Renal cortex interstitium (tissue), 15 donors: ENCODE measurements at places on chromosomes 6 and 20.

DNA sequence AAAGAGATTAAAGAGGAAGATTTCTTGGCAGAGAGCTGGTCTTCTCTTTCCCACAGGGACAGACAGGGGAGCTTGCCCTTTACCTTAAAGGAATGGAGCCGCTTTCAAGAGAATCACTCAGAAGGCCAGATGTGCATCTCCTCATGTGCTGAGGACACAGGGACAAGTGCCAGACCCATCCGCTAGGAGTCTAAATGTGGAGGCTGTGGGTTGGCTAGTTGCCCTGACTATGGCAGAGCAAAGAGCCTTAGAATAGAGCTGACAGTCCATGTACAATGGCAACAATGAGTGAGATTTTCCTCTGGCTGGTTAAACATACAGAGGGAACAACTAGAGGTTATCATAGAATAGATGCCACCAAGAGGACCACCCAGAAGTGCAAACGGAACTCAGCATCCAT lies 7.3 kb upstream of the DOK5 start:
- DNase-seq = no peak

GRCh38 chr20:46328200-46328882 lies 20.0 kb upstream of the CDH22 start:
- no peak for DNase-seq

- DNase-seq = no peak
These were observed 1.7 kb downstream of the POPDC3 start for GRCh38 chr6:105178110-105178509.

DNA sequence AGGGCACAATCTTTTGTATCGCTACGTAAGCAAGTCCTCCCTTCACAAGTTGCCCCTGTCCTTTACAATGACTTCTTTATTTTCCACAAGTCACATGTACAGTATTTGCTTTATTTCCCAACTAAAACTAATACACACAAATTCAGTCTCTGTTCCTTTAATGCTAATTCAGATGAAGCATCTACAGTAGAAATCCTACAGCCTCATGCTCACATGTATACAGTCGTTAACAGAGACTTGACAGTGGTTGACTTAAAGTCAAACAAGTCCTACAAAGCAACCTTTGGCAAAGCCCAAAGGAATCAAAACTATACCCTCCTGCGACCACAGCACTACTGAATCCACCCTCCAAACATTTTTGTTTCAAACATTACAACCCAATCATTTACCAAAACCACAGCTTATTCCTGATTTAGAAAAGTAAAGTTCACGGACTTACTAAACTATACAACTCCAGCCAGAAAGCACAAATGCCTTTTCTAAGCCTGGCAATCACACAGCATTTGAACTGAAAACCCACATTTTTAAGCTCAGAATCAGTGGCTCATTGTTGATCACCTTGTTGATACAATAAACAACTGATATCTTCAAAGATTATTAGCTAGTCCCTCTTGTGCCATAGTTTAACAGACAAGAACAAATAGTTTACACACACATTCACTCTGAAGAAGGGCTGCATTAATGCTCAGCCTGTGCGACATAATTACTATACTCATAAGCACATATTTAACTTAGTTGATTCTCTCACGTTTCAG lies 70.9 kb upstream of the NHSL1 start:
- DNase-seq = no peak

GRCh38 chr6:52499681-52500236 lies 77.1 kb downstream of the TRAM2 start:
- DNase-seq = no peak

GRCh38 chr6:136309171-136309570 lies 19.5 kb upstream of the BCLAF1 start:
- DNase-seq = no peak

DNA sequence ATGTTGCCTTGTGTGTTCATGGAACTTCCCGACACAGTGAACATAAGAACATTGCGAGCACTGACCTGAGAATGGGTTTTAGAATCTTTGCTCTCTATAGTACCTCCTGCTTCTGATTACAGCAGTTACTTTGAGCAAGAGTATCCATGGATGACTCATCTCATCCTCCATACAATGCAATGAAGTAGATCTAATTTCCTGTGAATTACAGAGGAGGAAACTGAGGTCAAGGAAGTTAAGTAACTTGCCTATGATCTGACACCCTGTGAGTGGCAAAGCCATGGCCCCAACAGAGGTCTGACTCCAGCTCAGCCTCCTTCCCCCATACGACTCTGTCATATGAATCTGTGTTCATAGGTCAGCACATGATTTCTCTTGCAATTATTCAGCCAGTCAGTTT lies 518.1 kb downstream of the TFAP2A start:
- no peak for DNase-seq
